ENCODE measurements at places on chromosomes 6 and 20.

- DNase-seq: no peak
Observed at GRCh38 chr6:116072368-116072767, 11.7 kb upstream of the FRK start.

DNA sequence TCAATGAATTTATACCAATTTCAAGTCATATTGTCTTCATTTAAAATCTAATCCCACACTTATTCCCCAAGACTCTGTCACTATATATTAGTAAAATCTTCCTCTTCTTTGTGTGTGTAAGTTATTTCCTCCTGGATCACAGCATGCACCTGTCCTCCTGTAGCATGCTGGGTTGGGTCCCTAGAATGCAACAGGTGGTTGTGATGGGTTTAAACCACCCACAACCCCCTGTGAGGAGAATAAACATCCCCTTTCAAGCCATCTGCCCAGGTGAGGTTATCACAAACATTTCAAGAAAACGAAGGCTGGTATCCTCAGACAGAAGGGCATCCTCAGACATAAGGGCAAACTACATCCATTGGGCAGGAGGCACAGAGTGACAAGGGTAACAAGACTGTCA is 26.4 kb downstream of the DZANK1 start:
- DNase-seq: no peak

DNA sequence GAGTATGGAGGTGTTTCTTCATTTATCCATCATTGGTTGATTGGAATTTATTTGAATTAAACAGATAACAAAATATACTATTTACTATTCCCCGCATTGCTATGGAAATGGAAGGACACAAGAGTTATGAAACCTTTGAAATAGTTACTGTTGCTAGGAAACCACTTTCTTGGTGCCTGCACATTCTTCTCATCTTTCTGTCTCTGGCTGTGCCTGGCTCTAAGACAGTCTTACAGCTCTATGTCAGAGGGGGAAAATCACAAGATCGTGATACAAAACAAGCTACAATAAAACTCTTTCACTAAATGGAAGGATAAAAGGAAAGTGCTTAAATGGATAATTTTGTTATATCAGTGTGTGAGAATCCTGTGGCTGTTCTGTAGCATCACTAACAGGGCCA is 453.0 kb downstream of the LMBRD1 start:
- no peak for DNase-seq

GRCh38 chr6:107536180-107536961 is 46.5 kb downstream of the SOBP start:
- no peak for DNase-seq

DNA sequence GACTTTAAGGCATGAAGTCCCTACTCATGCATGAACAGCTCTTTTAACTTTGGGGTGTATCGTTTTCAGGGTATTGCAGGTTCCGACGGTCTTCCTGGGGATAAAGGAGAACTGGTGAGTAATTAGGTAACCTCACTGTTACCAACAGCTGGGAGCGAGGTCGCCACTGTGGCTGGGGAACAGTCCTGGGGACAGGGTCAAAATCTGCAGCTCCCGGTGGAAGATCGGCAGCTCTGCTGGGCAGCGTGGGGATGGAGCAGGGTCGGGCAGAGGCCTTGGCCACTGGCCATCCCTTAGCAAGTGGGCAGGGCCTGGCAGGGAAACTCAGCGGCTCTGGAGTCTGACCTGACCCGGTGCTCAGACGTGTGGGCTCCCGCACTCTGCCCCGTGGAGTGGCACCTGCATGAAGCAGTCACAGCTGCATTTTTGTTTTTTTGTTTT is 16.1 kb downstream of the COL9A3 start:
- no peak for DNase-seq

GRCh38 chr6:56685994-56686393 is 43.3 kb upstream of the DST start:
- no peak for DNase-seq

- no peak for DNase-seq
Observed at GRCh38 chr20:19260412-19261090, 48.1 kb downstream of the SLC24A3 start.

All from nucleus accumbens (tissue), 56 donors.